ENCODE measurements at places on chromosomes 4 and X.

- DNase-seq: no peak
These were observed 73.2 kb downstream of the HTRA3 start for GRCh38 chr4:8342651-8343261.

DNA sequence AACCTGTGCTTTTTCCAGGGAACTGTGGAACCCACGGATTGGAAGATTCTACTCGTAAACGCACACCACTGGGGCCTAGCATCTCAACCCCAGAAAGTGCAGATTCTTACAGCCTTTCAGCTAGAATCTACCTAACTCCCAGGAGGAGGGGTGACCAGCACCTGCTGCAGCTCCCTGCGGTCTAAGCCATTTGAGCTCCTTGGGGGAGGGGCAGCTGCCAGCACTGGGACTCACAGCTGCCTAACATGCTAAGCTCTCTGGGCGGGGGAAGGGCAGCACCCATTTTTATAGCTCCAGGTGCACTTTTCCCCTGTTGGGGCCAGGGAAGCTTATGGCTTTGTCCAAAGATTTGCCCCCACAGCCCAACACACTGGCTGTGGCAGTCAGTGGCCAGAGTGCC, 595.7 kb upstream of the EPHA5 start:
- DNase-seq: no peak

- no peak for DNase-seq
These were observed 2.3 kb upstream of the SOWAHD start for GRCh38 chrX:119755981-119756533.

DNA sequence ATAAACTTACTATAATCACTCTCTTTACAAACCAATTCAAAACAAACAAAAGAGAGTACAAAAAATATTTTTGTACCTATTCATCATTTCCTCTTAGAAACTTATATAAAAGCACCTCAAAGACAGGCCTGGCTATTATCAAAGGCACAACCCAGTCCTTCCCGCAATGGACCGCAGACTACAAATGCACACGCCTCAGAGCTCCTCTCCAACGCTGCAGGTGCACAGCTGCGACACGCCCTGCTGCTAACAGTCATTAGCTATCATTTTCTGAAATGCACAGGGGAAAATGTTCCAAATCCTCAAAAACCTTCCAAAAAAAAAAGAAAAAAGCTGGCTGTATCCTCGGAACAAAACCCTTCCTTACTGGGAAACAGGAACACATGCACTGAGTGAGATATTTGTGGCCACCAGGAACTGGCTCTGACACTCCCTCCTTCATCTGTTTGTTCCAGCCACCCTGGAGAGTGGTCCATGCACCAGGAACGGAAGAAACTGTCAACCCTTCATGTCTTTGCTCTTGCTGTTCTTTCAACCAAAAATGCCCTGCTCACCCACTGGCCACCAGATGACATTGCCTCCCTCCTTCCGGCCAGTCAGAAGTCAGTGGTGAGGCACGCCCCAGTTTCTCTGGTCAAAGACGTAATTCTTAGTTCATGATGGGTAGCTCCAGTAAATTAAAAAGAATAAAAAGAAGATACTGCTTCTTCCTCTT, 16.7 kb downstream of the IRF2 start:
- no peak for DNase-seq

GRCh38 chrX:10032147-10032546, 65.0 kb downstream of the CLDN34 start:
- DNase-seq: no peak

DNA sequence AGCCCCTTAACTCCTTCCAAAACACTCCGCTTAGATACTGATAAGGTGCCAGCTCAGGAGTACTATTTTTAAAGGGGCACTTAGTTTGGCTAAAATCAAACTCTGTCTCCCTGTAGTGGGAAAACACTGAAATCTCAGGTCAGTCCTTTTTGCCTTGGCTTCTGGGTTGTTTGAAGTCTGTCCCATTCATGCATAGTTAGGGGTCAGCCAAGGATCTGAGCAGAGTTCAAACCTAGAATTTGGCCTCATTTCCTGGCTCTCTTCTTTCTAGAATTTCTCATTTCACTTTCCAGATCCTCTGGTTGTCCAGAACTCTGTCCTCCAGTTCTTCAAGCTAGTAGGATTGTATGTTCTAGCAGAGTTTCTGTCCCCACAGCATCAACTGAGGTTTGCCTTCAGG, 31.5 kb downstream of the NAT8L start:
- no peak for DNase-seq

- no peak for DNase-seq
These were observed 23.3 kb downstream of the TRMT2B start for GRCh38 chrX:101028562-101028961.

DNA sequence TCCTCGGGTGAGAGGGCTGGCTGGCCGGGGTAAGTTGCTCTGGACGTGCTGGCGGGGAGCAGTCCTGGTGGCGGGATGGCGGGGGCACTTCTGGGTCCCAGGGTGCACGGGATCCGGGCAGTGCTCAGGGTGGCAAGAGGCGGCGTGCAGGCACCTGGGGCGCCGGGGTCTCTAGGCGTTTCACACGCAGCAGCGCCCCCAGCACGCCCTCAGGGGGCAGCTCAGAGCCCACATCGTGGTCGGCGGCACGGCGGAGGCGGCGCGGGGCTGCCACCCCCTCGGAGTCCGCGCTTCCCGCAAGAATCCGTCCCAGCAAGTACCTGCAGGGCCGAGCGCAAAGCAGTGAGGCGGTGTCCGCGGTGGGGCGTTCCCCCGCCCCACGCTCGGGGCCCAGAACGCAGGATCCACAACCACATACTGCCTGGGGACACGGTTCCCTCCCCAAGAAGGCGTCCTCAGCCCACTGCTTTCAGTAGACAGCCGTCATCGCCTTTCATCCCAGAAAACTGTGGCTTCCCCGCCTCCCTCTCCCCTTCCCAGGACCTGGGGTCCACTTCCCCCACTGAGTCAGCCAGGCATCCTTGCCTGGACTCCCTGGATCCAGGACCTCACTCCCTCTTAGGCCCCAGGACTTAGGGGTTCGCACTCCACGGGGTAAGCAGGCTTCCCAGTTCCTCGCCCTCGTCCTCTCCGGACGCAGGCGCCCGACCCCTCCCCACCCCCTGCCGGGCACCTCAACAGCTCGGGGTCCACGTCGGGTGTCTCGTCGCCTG, 4.1 kb downstream of the PCSK1N start:
- no peak for DNase-seq

DNA sequence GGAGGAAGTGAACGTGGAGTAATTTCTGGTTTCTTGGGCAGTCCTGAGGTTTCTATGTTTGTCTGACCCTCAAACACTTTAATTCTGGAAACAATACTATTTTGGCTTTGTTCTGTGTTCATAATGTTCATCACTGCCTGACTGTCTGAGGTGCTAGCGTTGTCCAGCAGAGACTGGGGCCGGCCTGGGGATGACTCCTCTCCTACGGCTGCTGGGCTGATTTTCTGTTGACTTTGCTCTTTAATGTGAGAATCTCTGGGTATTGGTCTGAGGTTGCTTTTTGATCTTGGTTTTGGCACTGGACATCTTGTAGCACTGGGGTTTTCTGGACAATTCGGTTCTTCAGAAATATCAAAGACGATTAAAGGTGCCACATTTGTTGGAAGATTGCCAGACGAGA, 75.8 kb downstream of the RPS3A start:
- no peak for DNase-seq

DNA sequence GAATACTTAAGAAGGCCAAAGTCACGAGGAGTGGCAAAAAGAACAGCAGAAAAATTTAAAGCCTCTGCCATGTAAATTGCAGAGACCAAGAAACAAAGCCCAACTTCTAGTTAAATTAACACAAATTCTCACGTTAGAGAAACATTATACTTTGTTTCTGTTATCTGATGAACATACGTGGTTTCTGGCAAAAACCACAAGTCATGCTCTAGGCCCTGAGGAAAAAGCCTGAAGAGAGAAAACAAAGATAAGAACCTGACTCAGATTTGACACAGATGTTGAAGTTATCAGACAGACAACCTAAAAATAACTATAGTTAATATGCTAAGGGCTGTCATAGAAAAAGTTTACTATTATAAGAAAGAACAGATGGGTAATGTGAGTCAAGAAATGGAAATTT, 149.1 kb upstream of the PCDH10 start:
- no peak for DNase-seq

DNA sequence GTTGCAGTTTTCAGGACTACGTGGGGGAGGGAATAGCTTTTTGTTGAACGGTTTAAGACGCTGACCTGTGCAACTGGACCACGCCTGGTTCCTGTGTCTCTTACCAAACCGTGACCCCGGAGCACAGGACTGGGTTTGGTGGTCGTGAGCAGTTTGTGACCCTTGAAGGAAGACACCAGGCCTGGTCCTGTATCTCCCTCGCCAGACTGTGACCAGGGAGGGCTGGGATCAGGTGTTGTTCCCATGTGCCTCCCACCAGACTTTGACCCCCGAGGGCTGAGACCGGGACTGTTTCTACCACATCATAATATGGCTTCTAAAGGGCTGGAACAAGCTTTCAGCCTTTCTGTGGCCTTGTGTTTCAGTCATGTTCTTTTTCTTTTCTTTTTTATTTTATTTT, 683 bp downstream of the EBP start:
- no peak for DNase-seq

GRCh38 chr4:77093401-77093800, 17.6 kb upstream of the CCNI start:
- no peak for DNase-seq

DNA sequence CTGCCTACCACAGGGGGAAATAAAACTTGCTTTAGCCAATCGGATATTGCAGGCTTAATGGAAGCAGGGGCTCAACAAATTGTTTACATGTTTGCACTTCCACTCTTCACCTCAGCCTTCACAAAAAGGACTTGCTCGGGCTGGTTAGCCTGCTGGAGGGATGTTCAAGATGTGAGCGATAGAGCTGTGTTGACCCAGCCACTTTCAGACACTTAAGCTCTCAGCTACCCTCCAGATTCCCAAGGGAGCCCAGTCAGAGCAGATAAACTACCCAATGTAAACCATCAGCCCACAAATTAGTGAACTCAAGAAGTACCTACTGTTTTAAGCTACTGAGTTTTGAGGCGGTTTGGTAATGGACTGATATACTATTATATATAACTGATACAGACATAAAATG, 508.4 kb upstream of the FTHL17 start:
- no peak for DNase-seq

DNA sequence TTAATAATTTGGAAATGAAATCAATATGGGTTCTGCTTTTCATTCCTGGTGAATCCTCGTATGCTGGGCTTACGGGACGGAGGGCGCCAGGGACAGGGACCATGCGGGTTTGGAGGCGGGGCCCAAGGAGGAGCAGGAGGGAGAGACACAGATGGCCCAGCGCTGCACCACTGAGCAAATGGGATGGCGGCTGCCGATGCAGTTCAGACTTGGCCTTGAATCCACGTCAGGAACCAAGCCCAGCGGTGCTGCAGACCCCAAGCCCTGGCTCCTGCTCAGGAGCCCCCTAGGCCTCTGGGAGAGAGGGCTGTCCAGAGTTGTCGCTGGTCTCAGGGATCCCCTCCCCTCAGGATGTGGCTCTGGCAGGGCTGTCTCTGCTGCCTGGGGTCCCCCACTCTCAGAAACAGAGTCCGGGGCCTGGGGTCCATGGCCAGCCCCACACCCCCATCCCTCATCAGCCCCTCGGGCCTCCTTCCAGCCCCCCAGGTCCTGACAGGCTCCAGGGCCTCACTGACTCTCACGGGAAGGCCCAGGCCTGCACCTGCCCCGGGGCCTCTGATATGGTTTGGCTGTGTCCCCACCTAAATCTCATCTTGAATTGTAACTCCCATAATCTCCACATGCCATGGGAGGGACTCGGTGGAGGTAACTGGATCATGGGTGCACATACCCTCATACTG, 75.2 kb downstream of the FAM53A start:
- DNase-seq: no peak

GRCh38 chr4:73662709-73663546, 42.7 kb upstream of the RASSF6 start:
- DNase-seq: no peak

- no peak for DNase-seq
These were observed 468.2 kb upstream of the DIPK2B start for GRCh38 chrX:45668686-45669443.
